ENCODE measurements at places on chromosomes 1 and 21. TPM values are rescaled to one million over a fixed set of nuclear protein-coding genes. Genes with fewer than 3 reads are reported as not detected.

The MTARC1 gene
- total RNA-seq = not detected

The LRRC39 gene
- total RNA-seq = not detected

The COL6A2 gene
- total RNA-seq = 62.8 TPM

The AGO3 gene
- total RNA-seq = 13.9 TPM

The PLPPR5 gene
- 0.07 TPM for total RNA-seq
